ENCODE measurements at places on chromosomes 2 and 18. TPM values are rescaled to one million over a fixed set of nuclear protein-coding genes. Genes with fewer than 3 reads are reported as not detected.

- H3K4me1 ChIP-seq: peaks cover 56% of the 10 kb centered on the region
- H3K36me3 ChIP-seq: no peaks in the 10 kb centered on the region
- H3K4me3 ChIP-seq: no peak overlapping the region
- no peak for DNase-seq
- H3K27me3 ChIP-seq: no peaks in the 10 kb centered on the region
These were observed 213.2 kb upstream of the HS6ST1 start for GRCh38 chr2:128531856-128532255.

- peak overlapping the region; percentile 84 for H3K4me3 ChIP-seq
- H3K27me3 ChIP-seq: no peaks in the 10 kb centered on the region
- peaks cover 62% of the 10 kb centered on the region for H3K36me3 ChIP-seq
- peaks cover 22% of the 10 kb centered on the region for H3K4me1 ChIP-seq
- peak overlapping the region; percentile 37 for H3K27ac ChIP-seq
These were observed 1.3 kb upstream of the ANKRD12 start for GRCh38 chr18:9135081-9135911.

GRCh38 chr2:60104514-60105505 is 448.6 kb downstream of the BCL11A start:
- no peaks in the 10 kb centered on the region for H3K27me3 ChIP-seq
- no peak for DNase-seq
- H3K36me3 ChIP-seq: no peaks in the 10 kb centered on the region
- no peaks in the 10 kb centered on the region for H3K4me1 ChIP-seq
- H3K27ac ChIP-seq: no peak overlapping the region

Gene TUBA3E
- not detected for total RNA-seq

DNA sequence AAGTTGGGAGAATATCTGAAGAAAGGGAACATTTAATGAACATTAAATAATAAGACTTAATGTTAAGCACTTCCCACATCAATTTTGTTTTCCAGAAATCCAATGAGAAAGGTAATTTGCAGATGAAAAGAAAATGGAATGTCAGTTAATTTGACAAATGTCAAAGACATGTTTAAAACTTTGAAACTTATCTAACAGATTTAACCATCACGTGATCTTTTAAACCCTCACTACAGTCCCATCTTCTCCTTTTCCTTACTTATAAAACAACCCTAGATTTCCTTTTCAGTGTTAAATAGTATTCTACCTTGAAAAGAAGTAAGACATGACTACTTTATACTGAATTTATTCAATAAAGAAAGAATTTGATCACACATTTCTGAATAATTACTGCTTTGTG is 288.5 kb downstream of the NRXN1 start:
- no peak overlapping the region for H3K27ac ChIP-seq
- no peak overlapping the region for H3K4me3 ChIP-seq
- no peak for DNase-seq
- H3K36me3 ChIP-seq: no peaks in the 10 kb centered on the region
- H3K4me1 ChIP-seq: no peaks in the 10 kb centered on the region

DNA sequence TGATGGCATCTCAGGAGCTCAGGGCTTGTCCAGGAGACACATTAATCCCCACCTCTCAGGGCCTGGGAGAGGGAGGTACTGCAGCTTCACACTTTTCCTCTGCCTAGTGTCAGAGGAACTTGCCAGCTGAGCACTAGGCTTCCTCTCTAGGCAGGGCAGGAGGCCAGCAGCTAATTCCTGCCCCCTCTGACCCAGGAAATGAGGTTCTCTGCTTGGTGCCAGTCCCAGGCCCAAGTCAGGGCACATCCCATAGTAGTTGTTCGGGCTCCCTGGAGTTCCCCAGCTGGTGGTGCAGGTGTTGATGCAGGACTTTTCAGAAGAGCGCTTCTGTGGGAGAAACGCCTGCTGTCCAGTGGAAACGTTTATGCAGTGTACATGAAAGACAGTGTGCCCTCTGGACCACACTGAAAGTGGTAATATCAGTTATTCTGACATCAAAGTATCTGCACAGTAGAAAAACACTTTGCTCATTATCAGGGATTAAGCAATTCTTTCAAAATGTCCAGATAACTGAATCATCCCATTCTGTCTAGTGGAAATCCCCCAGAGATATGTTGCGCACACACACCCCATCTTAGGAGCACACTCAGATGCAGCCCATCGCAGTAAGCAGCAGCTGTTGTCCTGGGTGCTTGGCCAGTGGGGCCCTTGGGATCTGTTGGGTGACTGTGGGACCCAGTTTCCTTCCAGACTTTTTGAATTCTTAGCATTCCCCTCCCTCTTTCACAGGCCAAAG is 17.8 kb upstream of the SCLY start:
- H3K4me1 ChIP-seq: no peaks in the 10 kb centered on the region
- peaks cover 10% of the 10 kb centered on the region for H3K36me3 ChIP-seq
- no peak overlapping the region for H3K27ac ChIP-seq
- no peaks in the 10 kb centered on the region for H3K27me3 ChIP-seq
- H3K4me3 ChIP-seq: no peak overlapping the region
- DNase-seq: no peak

DNA sequence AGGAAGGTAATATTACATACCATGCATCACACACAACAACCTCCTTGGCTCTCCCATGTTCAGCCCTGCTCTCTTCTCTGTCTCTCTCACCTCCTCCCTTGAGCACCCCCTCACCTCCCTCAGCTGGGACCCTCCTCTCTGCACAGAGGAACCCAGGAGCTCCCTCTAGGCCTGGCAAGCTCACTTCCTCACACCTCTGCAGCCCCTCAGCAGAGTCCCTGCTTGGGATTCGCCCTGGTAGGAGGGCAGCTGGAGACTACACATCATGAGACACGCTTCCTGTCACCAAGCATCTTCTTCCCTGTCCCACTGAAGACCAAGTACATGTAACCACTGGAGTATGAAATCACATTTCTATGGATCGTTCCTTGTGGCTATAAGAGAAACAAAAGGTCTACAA is 51.0 kb downstream of the ADD2 start:
- no peak overlapping the region for H3K4me3 ChIP-seq
- DNase-seq: no peak

- no peak overlapping the region for H3K27ac ChIP-seq
- no peaks in the 10 kb centered on the region for H3K36me3 ChIP-seq
- H3K4me3 ChIP-seq: no peak overlapping the region
These were observed 1.8 kb downstream of the KIF5C start for GRCh38 chr2:148876595-148877402.

DNA sequence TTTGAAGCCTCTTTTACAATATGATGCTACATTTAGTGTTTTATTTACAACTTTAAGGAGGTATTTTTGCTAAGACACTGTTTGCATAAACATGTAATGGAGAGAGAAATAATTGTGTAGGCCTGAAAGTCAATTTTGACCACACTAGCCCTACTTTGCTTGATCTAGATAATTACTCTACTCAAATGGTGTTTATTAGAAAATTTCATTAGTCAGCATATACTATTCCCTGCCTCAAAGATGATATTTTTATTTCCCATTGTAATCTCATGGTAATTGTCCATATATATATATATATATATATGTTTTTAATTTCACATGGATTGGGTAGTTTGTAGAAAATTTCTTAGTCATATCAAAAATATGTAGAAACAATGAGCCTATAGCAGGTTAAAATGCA is 632.2 kb downstream of the SATB2 start:
- no peak overlapping the region for H3K27ac ChIP-seq
- H3K4me3 ChIP-seq: no peak overlapping the region
- no peaks in the 10 kb centered on the region for H3K4me1 ChIP-seq
- no peak for DNase-seq
- H3K36me3 ChIP-seq: no peaks in the 10 kb centered on the region

GRCh38 chr2:6512589-6512988 is 353.1 kb downstream of the CMPK2 start:
- DNase-seq: no peak
- H3K27ac ChIP-seq: no peak overlapping the region
- no peaks in the 10 kb centered on the region for H3K4me1 ChIP-seq
- no peaks in the 10 kb centered on the region for H3K27me3 ChIP-seq

Gene KIF1A
- not detected for total RNA-seq

Gene TMEFF2
- total RNA-seq: 0.25 TPM

DNA sequence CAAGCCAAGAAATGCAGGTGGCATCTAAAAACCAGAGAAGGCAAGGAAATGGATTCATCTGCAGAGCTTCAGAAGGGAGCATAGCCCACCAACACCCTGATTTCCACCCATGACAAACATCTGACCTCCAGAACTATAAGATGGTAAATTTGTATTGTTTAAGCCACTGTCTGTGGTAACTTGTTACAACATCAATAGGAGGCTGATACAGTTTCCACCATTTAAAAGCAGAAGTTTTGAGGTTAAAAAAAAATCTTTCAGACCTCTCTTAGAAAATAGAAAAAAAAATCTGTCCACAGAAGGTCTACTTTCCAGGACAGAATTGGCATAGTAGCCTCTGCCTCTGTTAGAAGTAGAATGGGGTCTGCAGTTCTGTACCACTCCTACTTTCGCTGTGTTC is 37.2 kb downstream of the SLC40A1 start:
- no peak overlapping the region for H3K27ac ChIP-seq
- H3K4me1 ChIP-seq: no peaks in the 10 kb centered on the region
- no peaks in the 10 kb centered on the region for H3K27me3 ChIP-seq
- no peak for DNase-seq
- H3K4me3 ChIP-seq: no peak overlapping the region

Gene POU3F3
- total RNA-seq: 0.11 TPM

DNA sequence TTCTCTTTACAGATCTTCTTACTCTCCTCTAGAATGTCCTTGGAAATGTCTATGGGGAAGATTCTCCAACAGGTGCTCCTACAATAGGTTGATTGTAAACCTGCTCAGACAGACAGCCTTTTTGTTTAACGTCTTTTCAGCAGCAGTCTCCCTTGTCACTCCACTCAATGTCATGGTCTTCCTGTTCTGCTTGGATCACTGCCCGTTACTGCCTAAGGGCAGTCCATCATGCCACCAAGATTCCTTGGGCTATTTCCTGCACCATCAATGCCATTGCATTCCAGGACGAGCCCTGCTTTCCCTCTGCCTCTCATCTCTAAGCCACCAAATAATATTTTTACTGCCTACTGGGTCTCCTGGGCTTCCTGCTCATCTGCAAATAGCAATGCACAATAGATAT is 97.4 kb upstream of the GALNT5 start:
- H3K27ac ChIP-seq: no peak overlapping the region
- H3K4me1 ChIP-seq: no peaks in the 10 kb centered on the region
- DNase-seq: no peak
- H3K27me3 ChIP-seq: no peaks in the 10 kb centered on the region

GRCh38 chr2:127469051-127469450 is 50.8 kb downstream of the PROC start:
- DNase-seq: no peak
- H3K4me1 ChIP-seq: peaks cover 11% of the 10 kb centered on the region
- H3K36me3 ChIP-seq: no peaks in the 10 kb centered on the region
- H3K27ac ChIP-seq: no peak overlapping the region

GRCh38 chr2:146844226-146844990 is 1000.4 kb upstream of the ACVR2A start:
- H3K4me1 ChIP-seq: no peaks in the 10 kb centered on the region
- no peaks in the 10 kb centered on the region for H3K27me3 ChIP-seq
- no peak for DNase-seq
- H3K4me3 ChIP-seq: no peak overlapping the region
- no peak overlapping the region for H3K27ac ChIP-seq
- H3K36me3 ChIP-seq: no peaks in the 10 kb centered on the region

Gene DSC2
- 1.3 TPM for total RNA-seq

DNA sequence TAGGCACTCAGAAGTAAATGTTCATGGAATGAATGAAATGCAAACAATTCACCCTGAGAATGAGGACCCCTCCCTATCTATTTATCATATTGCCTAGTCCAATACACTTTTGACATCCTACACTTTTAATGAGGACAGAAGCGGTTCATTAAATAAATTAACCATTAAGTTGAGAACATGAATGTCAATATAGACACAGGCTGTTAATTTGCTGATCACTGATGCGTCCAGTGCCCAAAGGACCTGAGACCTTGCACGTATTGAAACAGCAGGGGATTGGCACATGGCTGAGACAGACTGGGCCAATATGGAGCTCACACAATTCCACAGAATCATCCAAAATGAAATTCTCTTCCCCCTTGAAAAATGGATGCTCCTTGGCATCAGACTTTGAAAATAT is 430.0 kb downstream of the SLC4A3 start:
- H3K27ac ChIP-seq: no peak overlapping the region
- H3K4me1 ChIP-seq: no peaks in the 10 kb centered on the region
- no peak overlapping the region for H3K4me3 ChIP-seq

Gene CPO
- not detected for total RNA-seq

DNA sequence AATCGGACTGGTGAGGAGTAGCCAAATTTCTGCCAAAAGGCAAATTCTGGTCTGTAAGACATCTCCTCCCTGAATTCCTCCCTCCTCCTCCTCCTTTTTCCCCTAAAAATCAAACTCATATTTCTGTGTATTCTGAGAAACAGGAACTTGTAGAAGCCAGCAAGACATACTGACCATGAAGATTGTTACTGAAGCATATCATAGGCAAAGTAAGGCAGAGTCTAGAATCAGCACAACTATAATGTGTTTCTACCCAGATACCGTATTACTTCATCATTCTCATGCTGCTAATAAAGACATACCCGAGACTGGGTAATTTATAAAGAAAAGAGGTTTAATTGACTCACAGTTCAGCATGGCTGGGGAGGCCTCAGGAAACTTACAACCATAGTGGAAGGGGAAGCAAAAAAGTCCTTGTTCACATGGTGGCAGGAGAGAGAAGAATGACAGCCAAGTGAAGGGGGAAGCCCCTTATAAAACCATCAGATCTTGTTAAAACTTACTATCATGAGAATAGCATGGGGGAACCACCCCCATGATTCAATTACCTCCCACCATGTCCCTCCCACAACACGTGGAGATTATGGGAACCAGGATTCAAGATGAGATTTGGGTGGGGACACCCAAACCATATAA is 24.9 kb upstream of the EPC2 start:
- H3K36me3 ChIP-seq: no peaks in the 10 kb centered on the region
- peaks cover 4% of the 10 kb centered on the region for H3K4me1 ChIP-seq
- no peak for DNase-seq

Gene DNAJC5G
- not detected for total RNA-seq

GRCh38 chr2:45812011-45812500 is 160.6 kb downstream of the PRKCE start:
- H3K27ac ChIP-seq: no peak overlapping the region
- DNase-seq: no peak
- H3K4me1 ChIP-seq: no peaks in the 10 kb centered on the region
- no peaks in the 10 kb centered on the region for H3K27me3 ChIP-seq

Gene DYNAP
- total RNA-seq: not detected

GRCh38 chr2:45168711-45169338 is 159.6 kb upstream of the SIX2 start:
- no peaks in the 10 kb centered on the region for H3K36me3 ChIP-seq
- no peak overlapping the region for H3K27ac ChIP-seq
- peaks cover 15% of the 10 kb centered on the region for H3K27me3 ChIP-seq
- H3K4me3 ChIP-seq: peak overlapping the region; percentile 33
- no peak for DNase-seq
- H3K4me1 ChIP-seq: peaks cover 19% of the 10 kb centered on the region

DNA sequence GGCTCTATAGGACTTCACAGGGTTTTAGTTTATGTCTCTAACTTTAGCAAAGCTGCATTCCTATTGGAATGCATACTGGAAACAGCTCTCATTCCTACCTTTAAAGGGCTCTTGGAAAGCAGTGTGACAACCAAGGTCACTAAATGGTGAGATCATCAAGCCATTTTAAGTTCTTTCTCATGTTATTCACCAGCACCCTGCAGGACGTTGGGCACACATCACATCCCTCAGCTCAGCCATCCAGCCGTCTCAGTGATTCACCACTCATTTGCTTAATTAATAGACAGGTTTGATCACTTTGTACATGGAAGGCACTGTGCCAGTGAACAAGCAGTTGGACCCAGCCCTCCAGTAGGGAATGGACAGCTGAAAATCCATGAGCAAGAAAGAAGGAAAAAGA is 32.2 kb upstream of the RBM44 start:
- peaks cover 48% of the 10 kb centered on the region for H3K36me3 ChIP-seq
- peaks cover 9% of the 10 kb centered on the region for H3K4me1 ChIP-seq
- no peak overlapping the region for H3K4me3 ChIP-seq
- no peak overlapping the region for H3K27ac ChIP-seq
